ENCODE measurements at places on chromosomes 7 and 10. TPM values are rescaled to one million over a fixed set of nuclear protein-coding genes. Genes with fewer than 3 reads are reported as not detected.

GRCh38 chr7:131546583-131547141, 9.8 kb downstream of the PODXL start:
- no peak for DNase-seq

DNA sequence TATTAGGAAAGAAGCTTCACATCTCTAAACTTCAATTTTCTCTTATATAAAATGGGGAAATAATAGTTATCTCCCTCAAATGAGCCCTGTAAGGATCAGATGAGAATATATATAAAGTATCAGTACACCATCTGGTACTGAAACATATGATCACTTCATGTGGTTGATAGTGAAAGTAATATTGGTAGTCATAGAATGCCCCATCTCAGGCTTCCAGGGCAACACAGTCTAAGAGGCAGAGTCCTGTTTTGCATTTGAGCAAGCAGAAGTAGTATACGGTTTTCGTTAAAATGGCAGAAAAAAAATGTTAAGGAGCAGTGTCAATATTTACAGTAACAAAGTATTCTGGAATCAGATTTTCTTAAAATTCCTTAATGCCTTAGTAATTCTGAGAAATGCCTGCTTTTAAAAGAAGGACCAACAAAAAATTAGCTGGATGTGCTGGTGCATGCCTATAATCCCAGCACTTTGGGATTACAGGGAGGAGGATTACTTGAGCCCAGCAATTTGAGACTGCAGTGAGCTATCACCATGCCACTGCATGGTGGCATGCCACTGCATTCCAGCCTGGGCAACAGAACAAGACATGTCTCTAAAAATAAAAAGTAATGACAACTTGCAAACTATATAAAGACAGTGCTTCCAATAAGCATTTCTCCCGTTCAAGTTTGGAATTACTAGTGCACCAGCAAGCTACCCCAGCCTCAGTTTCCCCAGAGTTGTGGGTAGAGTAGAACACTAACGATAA, 19.8 kb downstream of the KBTBD2 start:
- DNase-seq = no peak

DNA sequence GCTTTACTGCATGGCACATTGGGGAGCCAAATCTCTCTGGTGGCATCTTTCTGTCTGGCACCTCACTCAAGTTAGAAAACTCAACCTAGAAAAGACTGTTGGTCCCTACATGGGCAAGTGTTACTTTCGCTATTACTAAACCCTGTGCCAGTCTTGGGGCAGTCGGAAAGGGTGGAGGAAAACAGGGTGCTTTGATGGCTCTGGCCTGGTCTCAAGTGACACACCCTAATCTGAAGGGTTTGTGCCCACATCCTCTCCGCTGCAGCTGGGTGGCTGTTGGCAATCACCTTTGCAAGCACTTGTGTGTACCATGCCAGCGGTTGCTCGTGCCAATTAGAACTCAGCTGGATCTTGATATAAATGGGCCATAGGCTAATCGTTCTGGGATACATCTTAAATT, 159.8 kb upstream of the ITGB1 start:
- DNase-seq = no peak

DNA sequence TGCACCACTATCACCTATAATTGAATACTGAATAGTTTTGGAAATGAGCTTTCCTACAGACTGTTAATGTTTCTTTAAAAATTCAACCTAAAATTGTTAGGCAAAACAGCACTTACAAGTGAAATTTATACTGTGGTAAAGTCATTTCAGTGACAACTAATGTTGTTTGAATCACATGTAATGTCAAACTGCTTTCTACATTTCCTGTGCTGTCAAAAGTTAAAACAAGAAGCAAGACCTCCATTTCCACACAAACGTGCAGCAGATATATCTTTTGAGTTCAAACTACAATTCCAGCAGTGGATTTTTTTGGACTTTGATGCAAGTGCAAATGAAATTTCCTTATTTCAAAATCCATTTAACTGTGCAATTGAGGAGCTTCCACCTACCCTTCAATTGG, 199.8 kb downstream of the RNLS start:
- no peak for DNase-seq

GRCh38 chr7:336810-337566, 47.0 kb downstream of the FOXL3 start:
- no peak for DNase-seq

GRCh38 chr7:143374561-143374960, 6.6 kb upstream of the ZYX start:
- no peak for DNase-seq

GRCh38 chr7:7051206-7051877, 131.0 kb upstream of the C1GALT1 start:
- DNase-seq = no peak

GRCh38 chr10:31011665-31012022, 20.0 kb downstream of the ZNF438 start:
- no peak for DNase-seq

The PRKCQ gene
- total RNA-seq = not detected

The SERPINE1 gene
- total RNA-seq = 3.5 TPM

The CALHM3 gene
- total RNA-seq = not detected

Data from heart right ventricle (tissue), 16 donors.